Left cardiac atrium (tissue), 4 donors: ENCODE measurements at places on chromosomes 7 and 10.

DNA sequence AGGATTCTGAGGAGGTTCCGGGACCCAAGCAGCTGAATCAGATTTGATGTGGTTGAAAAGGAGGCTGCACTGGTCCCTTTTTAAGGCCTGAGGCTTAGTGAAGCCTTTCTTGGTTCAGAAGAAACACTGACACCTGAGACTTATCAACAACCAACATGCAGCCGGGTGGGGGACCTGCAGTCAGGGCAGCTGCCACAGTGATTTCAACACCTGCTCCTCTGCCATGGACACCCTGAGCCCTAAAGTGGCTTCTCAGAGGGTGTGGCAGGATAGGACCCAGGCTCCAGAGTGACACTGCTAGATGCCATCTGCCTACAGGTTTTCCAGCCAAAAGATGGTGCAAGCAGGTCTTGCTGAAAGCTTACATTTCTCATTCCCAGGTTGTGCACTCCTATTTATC lies 99.3 kb downstream of the COL13A1 start:
- DNase-seq: no peak

- no peak for DNase-seq
These were observed 29.7 kb upstream of the GSDME start for GRCh38 chr7:24786941-24787340.

DNA sequence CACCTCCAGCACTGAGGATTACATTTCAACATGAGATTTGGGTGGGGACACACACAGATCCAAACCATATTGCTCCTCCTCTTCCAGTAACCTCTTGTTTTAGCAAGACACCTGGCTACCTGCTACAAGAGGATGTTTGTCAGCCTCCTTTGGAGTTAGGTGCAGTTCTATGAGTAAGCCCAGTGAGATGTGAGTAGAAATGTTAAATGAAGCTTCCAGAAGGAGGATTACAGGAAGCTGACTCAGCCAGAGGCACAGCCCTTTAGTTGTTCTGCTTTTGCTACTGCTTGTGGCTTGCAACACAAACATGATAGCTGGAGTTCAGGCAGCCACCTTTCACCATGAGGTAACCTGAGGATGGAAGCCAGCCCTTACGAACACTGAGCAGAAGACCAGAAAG lies 382.7 kb upstream of the RNF32 start:
- no peak for DNase-seq

- no peak for DNase-seq
These were observed 62.2 kb downstream of the LANCL2 start for GRCh38 chr7:55427342-55427741.
